ENCODE measurements at places on chromosomes 2 and 18.

DNA sequence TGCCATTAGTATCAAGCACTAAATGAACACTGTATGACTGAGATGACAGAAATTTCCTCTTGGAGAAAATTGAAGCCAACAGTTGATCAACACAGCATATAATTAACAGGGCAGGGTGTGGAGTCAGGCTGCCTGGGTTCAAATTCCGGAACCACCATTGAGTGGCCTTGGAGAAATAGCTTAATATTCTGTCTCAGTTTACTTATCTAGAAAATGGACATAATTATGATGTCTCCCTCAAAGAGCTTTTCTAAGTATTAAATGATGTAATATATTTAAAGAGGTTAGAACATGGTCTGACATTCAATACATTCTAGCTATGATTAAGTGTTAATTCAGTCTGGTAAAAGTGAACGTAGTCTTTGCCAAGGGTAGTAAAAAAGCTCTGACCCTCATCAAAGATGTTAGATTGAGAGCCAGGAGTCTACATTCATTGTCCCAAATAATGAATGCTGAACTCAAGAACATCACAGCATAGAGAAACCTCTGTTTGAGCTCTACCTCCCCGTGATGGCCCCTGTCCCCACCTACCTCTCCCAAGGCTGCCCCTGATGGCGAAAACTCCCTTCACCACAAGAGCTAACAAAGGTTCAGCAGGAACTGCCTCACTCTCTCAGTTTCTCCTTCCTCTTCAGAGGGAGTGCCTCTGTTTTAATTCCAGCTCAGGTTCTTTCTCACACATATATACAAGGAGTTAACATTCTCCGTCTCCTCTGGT is 2.7 kb upstream of the VWA3B start:
- no peak for DNase-seq

- no peak for DNase-seq
Measured at GRCh38 chr2:197713271-197713670, 8.1 kb downstream of the MARS2 start.

DNA sequence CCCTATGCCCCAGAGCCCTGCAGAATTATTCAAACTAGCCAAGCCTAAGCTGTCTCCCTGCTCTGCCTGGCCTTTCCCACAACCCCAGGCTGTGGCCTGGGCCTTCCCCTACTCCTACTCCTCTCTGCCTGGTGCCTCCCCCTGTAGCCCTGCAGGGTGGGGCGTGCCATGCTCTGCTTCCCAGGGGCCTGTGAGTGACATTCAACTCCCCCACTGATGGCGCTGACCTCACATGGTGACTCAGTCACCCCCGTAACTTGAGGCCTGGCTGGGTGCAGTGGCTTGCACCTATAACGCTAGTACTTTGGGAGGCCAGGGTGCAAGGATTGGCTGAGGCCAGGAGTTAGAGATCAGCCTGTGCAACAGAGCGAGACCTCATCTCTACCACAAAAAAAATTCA is 60.6 kb downstream of the KIF1A start:
- no peak for DNase-seq

DNA sequence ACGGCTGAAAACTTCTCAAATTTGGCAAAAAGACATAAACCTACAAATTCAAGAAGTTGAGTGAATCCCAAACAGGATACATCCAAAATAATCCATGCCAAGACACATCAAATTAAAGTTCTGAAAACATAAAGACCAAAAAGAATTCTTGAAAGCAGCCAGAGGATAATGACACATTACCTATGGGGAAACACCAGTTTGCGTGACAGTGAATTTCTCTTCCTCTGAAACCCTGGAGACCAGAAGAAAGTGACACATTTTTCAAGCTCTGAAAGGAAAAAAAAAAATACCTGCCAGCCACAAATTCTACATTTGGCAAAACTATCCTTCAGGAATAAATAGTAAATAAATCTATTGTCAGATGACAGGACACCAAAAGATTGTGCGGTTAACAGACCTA is 86.0 kb upstream of the AFF3 start:
- DNase-seq: no peak

GRCh38 chr2:158542577-158542976 is 85.8 kb downstream of the PKP4 start:
- DNase-seq: no peak

GRCh38 chr2:158006961-158007719 is 94.5 kb upstream of the UPP2 start:
- DNase-seq: no peak

DNA sequence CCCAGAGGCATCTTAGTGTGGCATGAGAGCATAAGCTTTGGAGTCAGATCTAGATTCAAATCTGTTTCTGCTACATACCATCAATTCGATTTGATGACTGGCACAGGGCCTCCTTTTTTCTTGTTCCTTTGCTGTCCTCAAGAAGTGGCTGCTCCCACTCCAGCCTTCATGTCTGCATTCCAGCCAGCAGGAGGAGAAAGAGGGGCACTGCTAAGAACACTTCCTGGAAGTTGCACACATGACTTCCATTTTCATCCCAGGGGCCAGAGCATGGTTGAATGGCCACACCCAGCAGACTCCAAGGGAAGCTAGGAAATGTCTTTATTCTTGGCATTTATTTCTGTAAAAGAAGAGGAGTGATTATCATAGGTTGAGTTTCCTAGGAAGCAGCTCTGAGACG is 50.4 kb downstream of the EML6 start:
- no peak for DNase-seq

All from CD4-positive, alpha-beta T cell treated with Interleukin-6 at 100 ng/mL for 8 hours (primary cell).